NCI-H1417 treated with DMSO at 0.1 percent for 48 hours (cell line): ENCODE measurements at places on chromosomes 2 and 18.

DNA sequence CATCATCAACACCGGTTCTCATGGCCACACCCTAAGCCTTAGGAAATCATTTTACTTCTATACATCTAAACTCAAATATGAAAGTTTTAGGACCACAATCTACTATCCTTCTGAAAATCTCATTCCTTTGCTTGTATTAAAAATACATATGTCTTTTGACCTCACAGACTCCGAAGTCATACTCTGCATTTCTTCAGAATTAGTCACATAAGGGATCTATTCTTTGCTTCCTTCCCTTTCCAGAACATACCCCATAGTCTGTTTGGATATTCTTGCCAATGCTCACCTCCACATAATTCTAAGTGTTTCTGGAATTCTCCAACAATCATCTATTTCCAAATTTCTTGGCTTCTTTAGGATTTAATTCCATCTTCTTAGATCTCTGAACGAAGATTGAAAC lies 14.2 kb upstream of the DSG1 start:
- no peak for DNase-seq

- no peak for DNase-seq
Measured at GRCh38 chr2:33485051-33485450, 8.6 kb downstream of the RASGRP3 start.

GRCh38 chr18:34911661-34912384 lies 129.4 kb upstream of the MAPRE2 start:
- no peak for DNase-seq

DNA sequence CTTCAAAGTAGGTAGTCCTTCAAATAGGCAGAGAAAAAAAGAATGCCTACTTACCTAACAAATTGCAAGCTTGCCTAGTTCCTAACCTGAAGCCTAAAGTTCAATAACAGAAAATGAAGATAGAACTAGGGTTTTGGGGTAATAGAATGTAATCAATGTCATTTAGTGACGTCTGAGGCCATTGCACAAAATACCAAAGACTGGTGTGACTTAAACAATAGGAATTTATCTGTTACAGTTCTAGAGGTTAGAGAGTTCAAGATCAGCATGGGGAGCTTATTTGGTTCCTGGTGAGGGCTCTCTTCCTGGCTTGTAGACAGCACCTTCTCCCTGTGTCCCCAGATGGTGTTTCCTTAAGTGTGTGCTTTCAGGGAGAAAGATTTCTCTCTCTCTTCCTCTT lies 4.7 kb upstream of the NPC1 start:
- DNase-seq, result no peak

GRCh38 chr2:24972315-24972961 lies 683 bp upstream of the DNAJC27 start:
- peak; percentile 55 for DNase-seq

DNA sequence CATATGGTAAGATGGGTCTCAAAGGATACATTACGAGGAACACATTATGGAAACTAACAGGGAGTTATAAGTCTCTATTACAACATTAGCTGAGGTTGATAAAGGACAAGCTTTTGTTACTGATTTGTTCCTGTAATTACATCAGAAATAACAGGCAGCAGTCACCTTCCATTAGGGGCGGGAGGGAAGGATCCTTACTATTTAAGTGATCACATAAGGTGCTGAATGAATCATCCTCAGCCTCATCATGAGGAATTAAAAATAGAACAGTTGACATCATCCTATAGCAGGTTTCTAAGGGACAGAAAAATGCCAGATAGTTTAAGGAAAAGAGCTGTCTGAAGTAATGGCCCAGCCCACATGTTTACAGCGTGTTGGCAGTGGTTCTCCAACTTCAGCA lies 86.9 kb upstream of the MGAT5 start:
- no peak for DNase-seq

DNA sequence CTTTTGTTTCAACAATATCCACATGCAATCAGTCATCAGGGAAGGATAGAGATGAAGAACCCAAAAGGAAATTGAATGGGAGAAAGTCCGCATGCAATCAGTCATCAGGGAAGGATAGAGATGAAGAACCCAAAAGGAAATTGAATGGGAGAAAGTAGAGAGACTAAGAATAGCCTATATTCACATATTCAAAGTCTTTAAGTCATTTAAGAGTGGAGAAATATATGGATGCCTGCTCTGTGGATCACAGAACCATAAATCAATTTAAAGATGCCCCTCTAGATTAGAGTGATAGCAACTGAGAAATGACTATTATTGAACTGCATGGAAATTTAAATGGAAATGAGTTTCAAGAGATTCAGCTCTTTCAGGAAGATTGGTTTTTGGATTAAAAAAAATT lies 90.0 kb upstream of the LPIN2 start:
- no peak for DNase-seq

GRCh38 chr2:216490061-216490460 lies 8.6 kb upstream of the RPL37A start:
- DNase-seq, result no peak

DNA sequence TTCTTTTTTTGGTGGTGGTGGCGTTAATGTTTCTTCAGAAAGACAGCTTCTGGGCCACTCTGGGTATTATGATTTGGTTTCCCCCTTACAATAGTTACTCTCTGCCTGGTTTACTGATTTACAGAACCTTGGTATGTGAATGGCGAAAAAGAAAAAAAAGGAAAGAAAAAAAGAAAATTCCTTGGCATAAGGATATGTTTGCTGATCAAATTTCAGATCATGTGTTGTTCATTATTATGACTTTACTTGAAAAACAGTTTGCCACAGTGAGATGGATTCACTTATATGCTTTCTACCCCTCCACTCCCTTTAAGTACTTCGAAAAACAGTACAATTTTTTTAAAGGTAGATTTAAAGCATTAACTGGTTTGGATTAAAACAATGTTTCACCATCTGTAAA lies 21.0 kb downstream of the BCL11A start:
- DNase-seq, result no peak

GRCh38 chr2:112750560-112750843 lies 13.9 kb downstream of the CKAP2L start:
- DNase-seq, result no peak

GRCh38 chr2:236675051-236675450 lies 105.4 kb downstream of the ACKR3 start:
- no peak for DNase-seq

DNA sequence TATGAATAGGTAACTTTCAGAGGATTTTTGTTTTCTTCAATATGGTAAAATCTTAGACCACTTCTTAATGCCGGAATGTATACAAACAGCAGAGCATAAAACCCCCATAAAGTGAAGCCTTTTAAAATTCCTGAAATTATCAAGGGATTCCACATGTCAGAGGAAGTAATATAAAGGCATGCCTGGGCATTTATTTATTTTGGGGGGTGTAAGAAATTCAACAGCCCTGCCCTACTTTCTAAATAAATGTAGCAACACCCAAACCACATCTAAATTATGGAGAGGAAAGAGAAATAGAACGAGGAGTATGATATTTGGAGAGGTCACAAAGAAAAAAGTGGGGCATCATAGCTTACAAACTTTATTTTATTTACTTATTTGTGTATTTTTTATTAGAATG lies 9.9 kb downstream of the CHST9 start:
- DNase-seq, result no peak
